ENCODE measurements at places on chromosomes 2 and 18. TPM values are rescaled to one million over a fixed set of nuclear protein-coding genes. Genes with fewer than 3 reads are reported as not detected.

Gene MLPH
- 270 TPM for total RNA-seq

Gene NT5C1B
- total RNA-seq, result not detected

Gene MAPRE2
- total RNA-seq, result 10.4 TPM

Gene SH3RF3
- 0.56 TPM for total RNA-seq

Gene TSPYL6
- not detected for total RNA-seq

Gene TMEM163
- 0.16 TPM for total RNA-seq

Gene SKA1
- total RNA-seq, result 10.9 TPM

Gene L3MBTL4
- total RNA-seq, result not detected

Gene SCN2A
- 0.02 TPM for total RNA-seq

Gene CAPN13
- total RNA-seq, result not detected

Gene PLGLB2
- total RNA-seq, result 0.16 TPM

Gene GCG
- total RNA-seq, result not detected

Gene CIB4
- total RNA-seq, result 0.16 TPM

Gene SERPINB10
- total RNA-seq, result not detected

Gene ETAA1
- 8.7 TPM for total RNA-seq

Gene EFR3B
- total RNA-seq, result 9.2 TPM

Gene ANKRD53
- 0.12 TPM for total RNA-seq

Gene FTCDNL1
- 3.1 TPM for total RNA-seq

Gene SPATA3
- total RNA-seq, result not detected

Gene THSD7B
- not detected for total RNA-seq

Gene UNC50
- total RNA-seq, result 45.8 TPM

Gene TPRKB
- 75.8 TPM for total RNA-seq

Gene MEMO1
- 78.5 TPM for total RNA-seq

Gene GBX2
- total RNA-seq, result 2.9 TPM

Gene FAM237A
- not detected for total RNA-seq

Gene PAX3
- not detected for total RNA-seq

Gene SERPINB7
- 2.8 TPM for total RNA-seq

Gene RTP5
- total RNA-seq, result not detected

Gene DNAJC5G
- not detected for total RNA-seq

Gene IL36A
- not detected for total RNA-seq

Gene IL18R1
- 1.0 TPM for total RNA-seq

Gene PLGLB1
- 0.53 TPM for total RNA-seq

Gene ASPRV1
- total RNA-seq, result 0.25 TPM

Gene WNT10A
- 0.10 TPM for total RNA-seq

Gene ATG16L1
- total RNA-seq, result 38.2 TPM

Gene ST8SIA5
- total RNA-seq, result 0.01 TPM

Gene CNRIP1
- 1.8 TPM for total RNA-seq

Gene TMEM169
- total RNA-seq, result 0.38 TPM

Gene FAP
- not detected for total RNA-seq

Gene COL6A3
- 0.21 TPM for total RNA-seq

Gene PLEK
- total RNA-seq, result not detected

Gene UCN
- 0.61 TPM for total RNA-seq

Gene ASIC4
- 0.09 TPM for total RNA-seq
